Stimulated activated CD8-positive, alpha-beta memory T cell treated with anti-CD3 and anti-CD28 coated beads, Interleukin-15, amount 100 ng/mL, for 48 hours (primary cell): ENCODE measurements at places on chromosomes 7 and 10.

GRCh38 chr7:109772161-109772560, 1202.5 kb downstream of the DNAJB9 start:
- no peak for DNase-seq

GRCh38 chr10:126839094-126839761, 66.0 kb upstream of the DOCK1 start:
- no peak for DNase-seq

DNA sequence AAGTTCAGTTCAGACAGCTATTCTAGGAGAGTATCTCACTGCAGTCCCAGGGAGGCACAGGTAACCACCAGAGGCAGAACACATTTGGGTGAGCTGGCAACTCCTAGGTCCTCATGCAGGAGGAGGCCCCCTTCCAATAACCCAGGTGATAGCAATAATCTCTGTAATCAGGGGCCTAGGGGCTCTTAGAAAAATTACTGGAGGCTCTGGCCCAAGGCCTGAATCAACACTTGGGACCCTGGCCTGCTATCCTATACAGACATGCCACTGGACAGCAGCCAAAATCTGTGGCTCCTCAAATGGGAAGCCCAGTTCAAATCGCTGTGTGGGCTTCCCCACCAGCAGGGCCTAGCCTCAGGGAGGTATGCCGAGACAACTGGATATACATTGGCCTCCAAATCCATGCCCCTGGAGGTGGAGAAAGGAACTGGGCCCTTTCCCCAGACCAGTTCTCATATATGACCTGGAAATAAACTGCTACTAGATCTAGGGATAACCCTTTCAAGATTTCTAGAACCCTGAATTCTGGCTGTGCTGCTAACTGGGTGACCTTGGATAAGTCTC, 1.6 kb downstream of the AVPI1 start:
- no peak for DNase-seq

- DNase-seq = no peak
Measured at GRCh38 chr7:157526913-157527634, 190.3 kb downstream of the DNAJB6 start.

- DNase-seq = no peak
Measured at GRCh38 chr10:6759961-6760360, 179.9 kb upstream of the PRKCQ start.

GRCh38 chr10:12130237-12130872, 878 bp downstream of the SEC61A2 start:
- no peak for DNase-seq

GRCh38 chr7:100510437-100511239, 26.9 kb downstream of the NYAP1 start:
- DNase-seq = no peak

DNA sequence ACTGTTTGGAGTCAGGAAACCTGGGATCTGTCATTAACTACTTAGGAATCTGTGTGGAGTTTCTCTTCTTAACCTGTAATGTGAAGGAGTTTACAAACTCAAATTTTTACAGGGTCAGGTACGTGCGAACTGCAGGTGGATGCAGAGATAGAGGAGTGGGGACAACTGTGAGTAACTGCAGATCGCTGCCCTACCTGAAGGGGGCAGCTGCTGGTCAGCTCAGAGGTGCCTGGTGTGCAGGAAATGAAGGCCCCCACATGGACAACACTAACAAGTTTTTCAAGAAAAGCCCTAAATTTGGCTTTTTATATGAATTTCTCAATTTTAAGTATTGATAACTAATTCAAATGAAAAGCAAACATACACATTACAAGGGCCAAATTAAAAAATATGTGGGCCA, 380.0 kb downstream of the REEP3 start:
- DNase-seq = no peak

DNA sequence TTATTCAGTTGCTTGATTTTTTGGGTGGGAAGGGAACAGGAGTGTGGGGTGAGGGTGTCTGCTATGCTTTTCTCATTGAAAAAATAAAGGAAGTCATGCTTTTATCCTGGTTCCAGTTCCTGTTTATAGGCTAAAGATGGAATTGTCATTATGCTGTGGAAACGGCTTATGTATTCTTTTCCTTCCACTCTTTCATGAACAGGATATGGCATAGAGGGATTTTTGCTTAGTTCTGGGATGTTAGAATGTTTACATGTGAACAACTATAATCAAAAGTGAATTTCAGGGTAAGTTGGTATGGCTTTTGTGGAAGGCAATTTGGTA, 35.9 kb upstream of the PTPN12 start:
- DNase-seq = no peak

DNA sequence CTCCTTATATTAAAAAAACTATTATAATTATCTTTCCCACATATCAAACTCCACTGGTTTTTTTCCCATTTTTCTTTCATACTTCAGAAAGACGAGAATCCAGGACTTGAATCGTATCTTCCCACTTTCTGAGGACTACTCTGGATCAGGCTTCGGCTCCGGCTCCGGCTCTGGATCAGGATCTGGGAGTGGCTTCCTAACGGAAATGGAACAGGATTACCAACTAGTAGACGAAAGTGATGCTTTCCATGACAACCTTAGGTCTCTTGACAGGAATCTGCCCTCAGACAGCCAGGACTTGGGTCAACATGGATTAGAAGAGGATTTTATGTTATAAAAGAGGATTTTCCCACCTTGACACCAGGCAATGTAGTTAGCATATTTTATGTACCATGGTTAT, 15.9 kb downstream of the SRGN start:
- no peak for DNase-seq

DNA sequence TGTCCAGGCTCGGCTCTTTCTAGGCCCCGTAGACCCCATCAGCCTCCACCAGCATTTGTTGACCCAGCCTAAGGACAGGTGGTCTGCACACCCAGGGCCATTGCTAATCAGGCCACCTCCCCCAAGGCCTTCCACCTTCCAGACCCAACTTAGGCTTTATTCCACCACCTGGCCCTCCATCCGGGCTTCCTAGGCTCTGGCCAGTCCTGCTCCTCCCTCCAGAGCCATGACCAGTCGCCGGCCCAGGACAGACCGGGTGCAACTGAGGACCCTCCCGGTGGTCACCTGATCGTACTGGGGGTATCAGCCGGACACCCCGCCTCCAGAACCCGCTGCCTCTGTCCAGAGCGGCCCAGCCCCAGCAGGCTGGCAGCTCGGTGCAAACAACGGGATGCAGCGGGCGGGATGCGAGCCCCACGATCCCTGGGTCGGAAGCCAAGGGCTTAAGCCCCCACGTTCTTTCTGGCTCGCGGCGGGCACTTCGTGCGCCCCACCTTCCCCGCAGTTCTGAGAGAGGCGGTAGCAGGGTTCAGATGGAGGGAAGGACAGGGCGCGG, 545 bp downstream of the NACAD start:
- DNase-seq = no peak

DNA sequence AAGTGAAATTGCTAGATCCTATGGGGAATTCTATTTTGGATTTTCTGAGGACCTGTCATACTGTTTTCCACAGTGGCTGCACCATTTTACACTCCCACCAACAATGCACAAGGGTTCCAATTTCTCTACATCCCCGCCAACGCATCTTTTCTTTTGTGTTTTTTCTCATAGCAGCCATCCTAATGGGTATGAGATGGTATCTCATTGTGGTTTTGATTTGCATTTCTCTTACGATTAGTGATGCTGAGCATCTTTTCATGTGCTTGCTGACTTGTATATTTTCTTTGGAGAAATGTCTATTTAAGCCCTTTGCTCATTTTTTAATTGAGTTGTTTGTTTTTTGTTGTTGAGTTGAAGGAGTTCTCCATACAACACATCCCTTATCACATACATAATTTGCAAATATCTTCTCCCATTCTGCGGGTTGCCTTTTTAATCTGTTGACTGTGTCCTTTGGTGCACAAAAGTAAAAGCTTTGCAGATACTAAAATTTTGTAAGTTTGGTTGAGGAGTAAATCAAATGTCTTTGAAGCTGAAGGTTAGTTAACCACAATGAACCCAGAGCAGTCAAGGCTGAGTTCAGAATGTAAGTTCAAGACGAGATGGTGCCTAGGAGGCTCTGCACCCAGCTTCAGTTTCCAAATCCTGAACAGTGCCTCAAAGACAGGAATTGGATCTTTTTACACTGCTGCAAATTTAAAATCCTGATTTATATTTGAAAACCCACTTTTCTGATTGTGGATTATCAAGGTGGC, 195.4 kb downstream of the COBL start:
- no peak for DNase-seq

- no peak for DNase-seq
Measured at GRCh38 chr7:21972397-21972784, 26.7 kb upstream of the CDCA7L start.

DNA sequence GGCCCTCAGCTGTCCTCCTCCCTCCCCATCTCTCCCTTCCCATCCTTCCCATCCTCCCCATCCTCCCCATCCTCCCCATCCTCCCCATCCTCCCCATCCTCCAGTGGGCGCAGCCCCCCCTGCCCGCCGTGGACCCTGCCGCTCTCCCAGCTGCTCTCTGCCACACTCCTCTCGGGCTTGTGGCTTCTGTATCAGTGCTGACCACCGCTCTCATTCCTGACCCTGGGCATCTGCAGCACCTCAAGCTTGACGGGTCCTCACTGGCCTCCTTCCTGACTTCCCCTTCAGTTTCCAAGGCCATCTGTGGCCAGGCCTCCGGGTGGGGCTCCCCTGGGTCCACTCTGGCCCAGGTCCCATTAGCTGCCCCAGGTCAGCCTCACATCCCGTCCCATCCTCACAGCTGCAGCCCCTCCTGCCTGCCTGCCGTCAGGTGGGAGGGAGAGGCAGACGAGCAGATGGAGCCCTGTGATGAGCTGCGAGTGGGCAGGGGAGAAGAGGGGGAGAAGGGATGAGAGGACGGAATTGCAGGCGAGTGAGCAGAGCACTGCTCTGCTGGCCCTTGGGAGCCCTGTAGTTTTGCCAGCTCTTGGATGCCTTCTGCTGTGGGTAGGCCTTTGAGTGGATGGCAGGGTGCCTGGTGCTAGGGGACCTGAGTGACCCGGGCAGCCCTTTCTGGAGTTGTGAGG, 35.7 kb downstream of the LHPP start:
- no peak for DNase-seq

DNA sequence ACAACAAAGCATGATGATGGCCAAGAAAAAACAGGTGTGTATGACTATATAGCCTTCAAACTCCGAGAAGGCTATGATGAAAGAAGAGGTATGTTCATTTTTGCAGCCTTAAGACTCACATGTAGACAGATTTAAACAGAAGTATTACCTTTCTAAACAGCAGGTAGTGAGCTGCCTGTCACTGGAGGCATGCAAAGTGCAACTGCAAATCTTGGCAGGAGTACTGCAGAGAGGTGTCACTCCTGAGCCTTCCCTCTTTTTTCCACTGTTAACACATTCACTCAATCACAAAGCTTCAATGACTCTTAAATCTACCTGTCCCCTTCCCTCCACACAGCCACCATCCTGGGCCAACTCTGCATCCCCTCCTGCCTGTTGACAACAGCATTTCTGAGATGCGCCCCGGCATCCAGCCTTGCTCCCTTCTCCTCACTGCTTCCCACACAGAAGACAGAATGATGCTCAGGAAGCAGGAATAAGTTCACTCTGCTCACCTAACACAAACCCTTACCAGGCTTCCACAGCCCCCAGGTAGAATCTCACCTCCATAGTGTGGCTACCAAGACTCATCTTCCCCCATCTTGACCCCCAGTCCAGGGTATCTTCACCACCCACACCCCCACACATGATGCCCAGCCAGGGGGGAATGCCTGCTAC, 161.9 kb upstream of the ZMIZ1 start:
- DNase-seq = no peak

GRCh38 chr10:97826892-97827291, 22.8 kb upstream of the GOLGA7B start:
- no peak for DNase-seq

GRCh38 chr7:27112361-27112760, 9.9 kb upstream of the HOXA2 start:
- no peak for DNase-seq

DNA sequence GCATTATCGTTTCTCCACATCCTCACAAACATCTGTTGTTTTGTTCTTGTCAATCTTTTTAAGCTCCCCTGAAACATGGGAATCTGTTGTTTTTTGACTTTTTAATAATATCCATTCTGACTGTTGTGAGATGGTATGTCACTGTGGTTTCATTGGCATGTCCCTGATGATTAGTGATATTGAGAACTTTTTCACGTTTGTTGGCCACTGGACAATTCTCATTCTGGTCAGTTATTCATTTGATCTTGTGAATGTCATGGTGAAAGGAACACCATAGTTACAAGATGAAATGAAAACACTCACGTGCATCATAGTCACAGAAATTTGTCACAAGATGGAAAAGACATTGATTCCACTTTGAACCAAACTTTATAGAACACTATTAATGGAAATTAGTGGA, 20.5 kb upstream of the SGCE start:
- DNase-seq = no peak

DNA sequence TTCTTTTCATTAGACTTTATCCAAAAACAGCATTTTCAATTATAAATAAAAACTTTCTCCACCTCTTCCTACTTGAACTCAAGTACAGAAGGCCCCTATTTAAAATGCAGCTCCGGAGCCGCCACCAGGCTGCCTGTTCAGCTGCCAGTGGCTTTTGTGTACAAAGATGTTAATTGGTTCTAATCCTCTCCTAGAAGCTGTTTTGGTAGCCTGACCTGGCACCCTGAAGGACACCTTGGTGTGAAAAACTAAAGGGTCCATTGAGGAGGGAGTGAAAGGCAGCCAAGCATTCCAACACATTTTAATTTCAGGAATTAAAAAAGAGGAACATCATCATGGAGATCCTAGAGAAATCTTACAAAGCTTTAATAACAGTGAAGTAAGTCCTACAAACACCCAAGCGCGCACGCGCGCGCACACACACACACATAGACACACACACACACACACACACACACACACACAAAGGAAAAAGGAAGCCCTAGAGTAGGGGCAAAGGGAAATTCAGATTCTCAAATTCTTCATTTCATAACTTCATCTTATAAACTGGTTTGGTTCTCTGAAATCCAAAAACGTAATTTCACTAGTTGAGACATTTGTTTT, 41.4 kb downstream of the VAX1 start:
- DNase-seq = no peak

GRCh38 chr7:75064801-75065200, 8.8 kb downstream of the RCC1L start:
- DNase-seq = no peak

DNA sequence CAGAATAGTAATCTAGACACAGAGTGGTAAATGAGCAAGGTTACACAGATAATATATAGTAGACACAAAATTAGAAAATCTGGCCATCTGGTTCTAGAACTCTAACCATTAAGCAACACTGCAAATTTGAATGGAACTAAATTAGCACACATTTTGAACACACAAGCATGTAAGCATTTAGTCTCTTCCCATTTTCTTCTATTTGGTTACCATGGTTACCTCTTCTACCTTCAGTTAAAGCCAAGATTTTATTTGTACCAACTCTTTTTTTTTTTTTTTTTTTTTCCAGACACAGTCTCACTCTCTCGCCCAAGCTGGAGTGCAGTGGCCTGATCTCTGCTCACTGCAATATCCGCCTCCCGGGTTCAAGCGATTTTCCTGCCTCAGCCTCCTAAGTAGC, 790.5 kb downstream of the MAGI2 start:
- no peak for DNase-seq

DNA sequence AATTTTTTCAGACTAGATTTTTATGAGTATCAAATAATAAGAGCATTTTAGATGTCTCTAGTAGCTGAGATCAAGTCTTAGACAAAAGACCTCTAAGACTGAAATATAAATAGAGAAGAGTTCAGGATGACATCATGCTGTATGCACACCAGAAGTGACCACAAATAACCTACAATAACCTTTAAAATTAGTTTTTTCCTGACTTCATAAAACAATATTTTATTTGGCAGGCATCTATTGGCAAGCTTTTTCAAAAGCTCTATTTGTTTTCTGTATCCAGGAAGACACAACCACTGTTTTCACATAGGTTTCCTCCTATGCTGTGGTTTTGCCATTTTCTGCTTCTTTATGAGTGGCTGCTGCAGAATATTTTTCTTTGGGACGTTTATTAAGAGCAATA, 359.1 kb downstream of the CRPPA start:
- no peak for DNase-seq
